Esophagus squamous epithelium (tissue), 5 donors: ENCODE measurements at places on chromosomes 3 and 15.

DNA sequence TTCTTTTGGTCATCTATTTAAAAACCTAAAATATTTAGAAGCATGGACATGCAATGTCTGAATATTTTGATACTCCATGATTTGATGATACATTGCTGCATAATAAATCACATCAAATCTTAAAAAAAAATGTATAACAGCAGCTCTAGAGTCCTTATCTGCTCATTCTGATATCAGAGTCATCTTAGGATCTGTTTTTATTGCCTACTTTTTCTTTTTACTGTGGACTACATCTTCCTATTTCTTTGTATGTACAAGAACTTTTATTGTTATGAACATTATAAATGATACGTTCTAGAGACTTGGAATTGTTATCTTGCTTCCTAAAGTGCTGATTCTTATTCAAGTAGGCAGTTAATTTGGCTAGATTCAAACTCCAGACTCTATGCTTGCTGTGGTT is 72.7 kb downstream of the IQCH start:
- no peak for DNase-seq

DNA sequence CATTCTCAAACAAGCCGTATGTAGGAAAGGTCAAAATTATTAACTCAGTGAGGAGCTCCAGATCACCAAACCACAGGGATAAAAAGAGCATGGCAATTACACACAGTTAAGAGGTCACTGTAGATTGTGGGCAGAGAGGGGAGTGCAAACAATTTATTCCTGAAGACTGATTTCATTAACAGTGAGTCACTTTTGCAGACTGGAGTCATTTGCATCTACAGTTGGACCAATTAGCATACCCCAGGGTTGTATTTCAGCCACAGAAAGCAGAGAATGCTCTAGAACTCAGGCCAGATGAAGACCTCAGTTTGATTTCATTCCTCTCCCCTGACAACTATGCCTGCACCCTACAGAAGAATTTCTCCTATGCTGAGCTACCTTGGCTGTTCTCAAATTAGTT is 40.1 kb downstream of the SETMAR start:
- DNase-seq = no peak

DNA sequence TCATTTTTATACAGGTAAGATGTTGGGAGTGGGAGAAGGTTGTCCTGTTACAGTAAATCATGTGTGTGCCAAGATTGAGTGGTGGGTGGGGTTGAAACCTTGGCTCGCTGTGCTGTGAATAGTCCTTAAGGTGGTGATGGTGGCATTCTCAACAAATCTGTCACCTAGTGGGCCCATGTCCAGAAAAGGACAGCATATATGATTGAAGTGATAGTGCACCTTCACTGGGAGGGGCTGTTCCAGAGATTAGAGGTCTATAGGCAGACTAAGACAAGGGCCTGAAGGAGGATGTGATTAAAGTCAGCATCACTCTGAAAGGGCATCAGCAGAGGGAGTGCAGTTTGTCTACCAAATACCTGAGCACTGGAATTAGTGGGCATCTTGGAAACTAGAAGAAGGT is 374.2 kb upstream of the C2CD4B start:
- no peak for DNase-seq

DNA sequence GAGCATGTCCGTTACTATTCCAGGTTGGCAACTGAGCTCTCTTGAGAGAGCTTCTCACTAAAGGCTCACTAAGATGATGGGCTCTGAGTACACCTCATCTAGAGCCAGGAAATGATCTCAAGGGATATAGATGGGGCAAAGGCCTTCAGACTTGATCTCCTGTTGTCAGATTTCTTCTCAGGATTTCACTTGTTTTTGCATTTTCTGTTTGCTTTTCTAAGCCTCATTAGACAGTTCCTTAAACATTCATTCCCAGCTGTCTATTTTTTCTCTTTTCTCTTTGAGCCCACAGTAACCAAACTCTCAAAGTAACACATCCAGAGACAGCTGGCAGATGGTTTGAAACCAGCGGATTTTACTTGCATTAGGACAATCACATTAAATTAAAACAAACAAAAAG is 28.4 kb upstream of the ARL8B start:
- DNase-seq = no peak

- DNase-seq = no peak
These were observed 13.3 kb upstream of the THUMPD3 start for GRCh38 chr3:9349321-9350117.

DNA sequence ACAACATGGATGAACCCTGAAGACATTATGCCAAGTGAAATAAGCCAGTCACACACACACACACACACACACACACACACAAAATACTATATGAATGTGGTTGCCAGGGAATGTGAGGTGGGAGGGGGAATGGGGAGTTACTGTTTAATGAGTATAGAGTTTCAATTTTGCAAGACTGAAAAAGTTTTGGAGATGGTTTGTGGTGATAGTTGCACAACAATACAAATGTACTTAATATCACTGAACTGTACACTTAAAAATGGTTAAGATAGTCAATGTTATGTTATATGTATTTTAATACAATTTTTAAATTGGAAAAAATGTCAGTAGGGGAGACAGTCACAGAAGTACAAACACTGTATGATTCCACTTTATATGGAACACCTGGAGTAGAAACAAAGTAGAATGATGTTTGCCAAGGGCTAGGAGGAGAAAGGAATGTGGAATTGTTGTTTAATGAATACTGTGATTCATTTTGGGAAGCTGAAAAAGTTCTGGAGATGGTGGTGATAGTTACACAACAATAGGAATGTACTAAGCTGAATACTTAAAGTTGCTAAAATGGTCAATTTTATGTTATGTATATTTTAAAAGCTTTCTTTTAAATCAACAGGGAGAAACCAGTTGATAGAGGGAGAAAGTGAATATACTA is 76.6 kb downstream of the RPL39L start:
- DNase-seq = no peak

DNA sequence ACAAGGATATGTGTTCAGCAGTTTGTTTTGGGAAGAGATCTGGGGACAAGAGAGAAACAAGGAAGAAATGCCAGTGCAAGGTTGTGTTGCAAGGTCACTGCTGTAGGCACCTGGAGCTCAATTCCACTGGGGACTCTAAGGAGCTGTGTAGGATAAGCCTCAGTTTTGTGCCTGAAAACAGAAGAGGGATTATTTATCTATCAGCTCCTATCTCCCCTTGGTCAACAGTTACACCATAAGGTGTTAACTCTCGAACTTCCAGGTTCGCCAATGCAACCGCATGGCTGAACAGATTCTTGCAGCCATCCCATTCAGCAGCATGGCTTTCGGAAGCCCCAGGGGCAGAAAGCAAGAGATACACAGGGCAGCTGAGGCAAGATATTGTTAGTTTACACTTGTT is 41.6 kb upstream of the CNOT10 start:
- no peak for DNase-seq

DNA sequence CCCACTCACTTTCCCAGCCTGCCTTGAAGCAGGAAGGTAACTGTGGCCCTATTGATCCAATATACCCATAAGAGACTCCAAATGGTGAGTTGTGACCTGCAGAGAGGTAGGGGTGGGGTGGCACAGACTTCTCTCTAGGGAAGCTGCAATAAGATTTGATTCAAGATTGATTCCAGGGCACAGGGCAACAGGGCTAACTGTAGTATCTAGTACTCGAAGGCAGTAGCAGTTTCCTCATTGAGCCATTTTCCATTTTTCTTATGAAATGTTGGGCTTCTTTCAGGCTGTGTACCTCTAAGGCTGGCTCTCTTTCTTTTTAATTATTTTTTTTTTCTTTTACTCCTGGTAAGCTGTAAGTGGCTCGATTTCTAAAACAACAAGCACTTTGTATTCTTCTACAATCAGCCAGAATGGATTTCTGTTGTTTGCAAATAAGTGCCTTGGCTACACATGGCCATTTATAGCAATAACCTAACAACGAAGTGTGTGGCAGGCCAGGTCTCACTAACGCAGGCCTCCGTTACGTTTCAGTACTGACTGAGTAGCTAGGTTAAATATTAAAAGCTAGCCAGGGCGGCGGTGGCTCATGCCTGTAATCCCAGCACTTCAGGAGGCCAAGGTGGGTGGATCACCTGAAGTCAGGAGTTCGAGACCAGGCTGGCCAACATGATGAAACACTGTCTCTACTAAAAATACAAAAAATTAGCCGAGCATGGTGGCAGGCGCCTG is 19.3 kb downstream of the CCDC12 start:
- DNase-seq = no peak
